Skeletal muscle cell (primary cell): ENCODE measurements at places on chromosomes 2 and 18.

DNA sequence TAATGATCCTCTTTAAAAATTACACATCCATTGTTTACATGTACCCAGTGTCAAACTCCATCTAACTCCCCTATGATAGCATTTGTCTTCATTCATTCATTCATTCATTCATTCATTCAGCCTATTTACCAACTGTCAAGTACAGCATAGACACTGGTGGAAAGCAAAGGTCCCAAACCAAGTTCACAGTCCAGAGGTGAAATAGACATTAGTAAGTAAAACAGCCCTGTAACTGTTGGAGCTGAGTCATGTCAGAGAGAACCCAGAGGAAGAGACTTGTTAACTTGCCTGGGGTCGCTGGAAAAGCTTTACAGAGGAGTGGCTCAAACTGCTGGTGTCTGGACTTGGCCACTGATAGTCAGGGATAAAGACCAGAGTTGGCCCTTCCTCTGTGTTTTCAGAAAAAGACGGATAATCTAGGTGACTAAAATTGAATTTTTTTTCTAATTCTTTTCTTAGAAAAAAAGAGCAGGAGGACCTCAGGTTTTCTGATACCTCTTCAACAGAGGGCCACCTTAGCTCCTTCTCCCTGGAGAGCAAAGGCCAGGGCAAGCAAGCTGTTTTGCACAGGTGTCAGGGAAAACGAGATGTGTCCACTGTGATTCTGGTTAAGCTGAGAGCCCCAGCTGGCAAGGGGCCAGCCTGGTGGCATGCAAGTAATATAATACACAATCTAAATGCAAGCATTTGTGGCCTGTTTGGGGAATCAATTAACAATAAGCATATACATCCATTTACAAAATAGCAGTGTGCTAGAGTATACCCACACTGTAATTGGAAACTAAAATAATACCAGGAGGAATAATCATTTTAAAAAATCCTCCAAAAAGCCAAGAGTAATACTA, 96.7 kb upstream of the SLC14A2 start:
- no peak for DNase-seq

- no peak for DNase-seq
These were observed 154.4 kb upstream of the PXDN start for GRCh38 chr2:1898461-1899395.

DNA sequence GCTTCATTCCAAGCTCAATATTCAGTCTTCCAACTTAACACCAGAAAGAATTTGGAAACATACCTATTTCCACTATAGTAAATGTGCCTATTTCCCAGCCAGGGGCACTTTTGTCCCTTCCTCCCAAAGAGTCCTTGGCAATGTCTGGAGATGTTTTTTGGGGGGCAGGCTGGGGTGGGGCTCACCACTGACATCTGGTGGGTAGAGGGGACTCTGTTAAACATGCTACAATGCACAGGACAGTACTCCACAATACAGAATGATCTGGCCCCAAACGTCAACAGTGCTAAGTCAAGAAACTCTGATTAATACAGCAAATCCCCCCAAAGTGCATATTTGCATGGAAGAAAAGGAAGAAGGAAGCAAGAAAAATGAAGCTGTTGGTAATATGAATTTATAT, 61.7 kb downstream of the SMIM21 start:
- DNase-seq, result no peak

DNA sequence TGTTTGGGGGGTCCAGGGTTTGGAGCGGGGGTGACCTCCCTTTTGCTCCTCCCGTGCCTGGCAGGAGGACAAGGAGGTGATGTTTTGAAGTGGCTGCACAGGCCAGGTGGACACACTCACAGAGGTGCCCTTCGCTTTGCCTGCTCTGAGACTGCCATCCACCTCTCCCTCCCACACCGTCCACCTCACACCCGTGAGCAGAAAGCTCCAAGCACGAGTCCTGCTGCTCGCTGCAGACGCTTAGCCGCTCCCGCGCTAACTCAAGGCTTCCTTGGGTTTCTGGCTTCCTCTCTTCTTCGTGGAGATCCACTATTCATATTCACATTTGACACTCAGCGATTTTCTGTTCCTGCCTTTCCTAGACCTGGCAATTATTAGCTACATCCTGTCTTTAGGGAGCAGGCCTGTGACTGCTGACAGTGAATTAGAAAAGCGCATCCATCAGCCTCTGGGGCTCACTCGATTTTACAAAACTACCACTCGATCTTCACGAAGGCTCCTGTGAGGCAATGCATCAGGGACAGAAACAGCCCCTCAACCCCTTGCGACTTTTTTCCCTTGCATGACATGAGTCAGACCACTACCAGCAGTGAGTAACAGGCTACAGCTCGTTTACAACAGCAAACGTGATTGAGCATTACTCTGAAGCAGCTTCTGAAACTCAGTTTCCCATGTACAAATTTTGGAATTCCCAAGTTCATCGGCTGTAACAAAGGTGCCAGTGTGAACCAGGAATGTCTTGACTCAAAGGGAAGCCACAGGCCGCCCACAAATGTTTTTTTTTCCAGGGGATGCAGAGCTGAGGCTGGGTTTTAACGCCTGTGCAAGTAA, 238.7 kb upstream of the SOX11 start:
- peak; percentile 7 for DNase-seq

DNA sequence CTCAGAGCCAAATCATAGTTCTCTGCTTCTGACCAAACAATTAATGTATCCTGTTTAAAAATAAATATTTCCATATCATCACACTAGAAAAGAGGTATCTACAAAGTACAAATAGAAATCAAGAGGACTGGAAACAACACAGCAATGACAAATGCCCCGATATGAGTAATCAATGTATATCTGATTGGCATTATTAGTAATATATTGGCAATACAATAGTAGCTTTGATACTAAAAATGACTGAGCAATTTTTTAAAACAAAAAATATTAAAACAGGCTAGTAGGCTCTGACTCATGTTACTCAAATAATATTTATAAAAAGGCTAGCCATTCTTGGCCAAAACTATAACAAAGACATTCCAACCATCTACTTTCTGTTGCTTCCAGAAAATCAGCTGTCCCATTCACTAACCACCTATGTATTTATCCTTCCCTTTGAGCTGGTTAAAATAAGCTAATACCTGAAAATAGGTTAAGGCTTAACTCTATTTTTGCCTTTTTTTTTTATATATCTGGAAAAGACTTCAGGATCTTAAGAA, 13.3 kb downstream of the PPP4R3B start:
- no peak for DNase-seq

DNA sequence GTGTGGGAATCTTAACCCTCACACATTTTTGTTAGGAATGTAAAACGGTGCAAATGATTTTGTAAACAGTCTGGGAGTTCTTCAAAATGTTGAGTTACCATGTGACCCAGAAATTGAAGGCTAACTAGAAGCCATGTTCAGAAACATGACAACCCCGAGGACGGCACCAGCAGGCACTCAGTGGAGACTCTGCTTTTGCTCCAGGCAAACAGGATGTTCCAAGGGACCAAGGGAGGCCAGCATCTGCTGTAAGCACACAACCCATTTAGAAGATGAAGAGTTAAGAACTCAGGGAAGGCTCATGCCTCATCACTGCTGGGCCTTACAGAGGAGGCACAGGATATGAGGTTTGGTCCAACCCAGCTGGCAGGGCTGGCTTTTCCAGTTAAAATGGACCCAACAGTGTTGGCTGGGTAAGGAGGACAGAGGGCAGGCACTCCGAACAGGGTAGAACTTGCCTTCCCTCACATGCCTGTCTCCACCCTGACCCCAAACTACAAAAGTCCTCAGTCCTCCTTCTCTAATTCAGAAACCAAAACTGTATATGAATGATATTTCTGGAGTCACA, 23.6 kb downstream of the PARD6G start:
- no peak for DNase-seq

GRCh38 chr2:216109962-216110614, 940 bp downstream of the XRCC5 start:
- peak; percentile 31 for DNase-seq

DNA sequence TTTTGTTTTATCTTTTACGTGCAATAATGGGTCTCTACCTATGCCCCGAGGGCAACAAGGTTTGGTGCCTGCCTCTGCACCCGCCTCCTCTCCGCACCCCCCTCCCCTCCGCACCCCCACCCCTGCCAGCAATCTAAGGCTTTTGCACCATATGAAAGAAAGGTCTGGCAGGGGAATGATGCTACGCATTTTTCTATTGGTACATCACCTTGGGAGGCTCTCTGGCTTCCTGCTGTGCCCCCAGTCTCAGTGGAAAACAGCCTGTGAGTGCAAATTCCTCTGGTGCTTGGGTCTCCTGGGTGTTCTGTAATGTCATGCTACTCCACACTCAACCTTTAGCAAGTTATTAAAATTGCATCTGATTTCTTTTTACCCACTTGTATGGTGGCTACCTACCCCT, 161.3 kb upstream of the SMAD7 start:
- no peak for DNase-seq

DNA sequence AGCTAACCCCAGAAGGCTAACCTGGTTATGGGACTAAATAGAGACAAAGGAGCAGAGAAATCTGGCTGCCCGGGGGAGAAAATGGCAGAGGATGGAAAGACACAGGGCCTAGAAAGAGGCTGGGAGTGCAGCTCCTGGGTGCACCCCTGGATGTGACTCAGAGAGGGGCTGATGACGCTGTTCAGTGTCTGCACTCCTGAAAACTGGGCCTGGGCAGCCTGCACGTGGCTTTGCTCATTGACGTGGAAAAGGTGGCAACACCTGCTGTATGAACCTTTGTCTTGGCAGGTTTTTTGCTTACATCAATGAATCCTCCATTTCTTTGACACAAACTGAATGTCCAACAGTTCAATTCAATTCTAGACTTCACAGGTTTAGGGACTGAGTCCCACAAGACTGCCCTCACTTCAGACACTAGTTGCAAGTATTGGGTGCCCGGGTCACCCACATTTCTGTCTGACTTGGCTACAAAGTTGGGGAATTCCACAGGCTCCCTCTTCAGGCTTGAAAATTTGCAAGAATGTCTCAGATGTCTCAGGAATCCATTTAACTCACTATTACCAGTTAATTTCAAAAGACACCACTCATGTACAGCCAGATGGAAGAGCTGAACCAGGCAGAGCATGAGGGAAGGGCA, 47.3 kb upstream of the PUM2 start:
- no peak for DNase-seq
